ENCODE measurements at places on chromosomes 5 and 9. TPM values are rescaled to one million over a fixed set of nuclear protein-coding genes. Genes with fewer than 3 reads are reported as not detected.

The OTULINL gene
- total RNA-seq, result 24.7 TPM

The PCDH1 gene
- total RNA-seq, result 5.4 TPM

The EGFLAM gene
- not detected for total RNA-seq

The OBP2A gene
- not detected for total RNA-seq

The BTNL8 gene
- total RNA-seq, result not detected

The ANKRD55 gene
- total RNA-seq, result not detected

The SKIC3 gene
- total RNA-seq, result 36.8 TPM

The FAM221B gene
- total RNA-seq, result not detected

The BTNL3 gene
- total RNA-seq, result not detected
